ENCODE measurements at places on chromosomes 5 and 9. TPM values are rescaled to one million over a fixed set of nuclear protein-coding genes. Genes with fewer than 3 reads are reported as not detected.

The TMEM215 gene
- polyA plus RNA-seq: 0.05 TPM

DNA sequence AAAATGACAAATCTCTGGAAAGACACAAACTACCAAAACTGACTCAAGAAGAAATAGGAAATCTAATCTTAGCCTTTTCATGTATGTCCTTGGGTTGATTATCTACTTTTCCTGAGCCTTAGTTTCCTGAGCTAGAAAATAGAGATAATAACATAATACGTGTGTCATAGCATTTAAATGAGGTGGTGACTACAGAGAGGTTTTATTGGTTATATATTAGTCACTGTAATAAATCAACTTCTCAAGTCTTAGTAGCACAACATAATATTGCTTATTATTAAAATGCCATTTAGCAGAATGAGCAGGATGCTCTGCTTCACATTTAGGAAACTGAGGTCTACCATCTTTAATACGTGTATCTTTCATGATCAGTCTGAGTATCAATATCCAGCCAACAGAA is 7.1 kb upstream of the PJA2 start:
- no peak for DNase-seq

DNA sequence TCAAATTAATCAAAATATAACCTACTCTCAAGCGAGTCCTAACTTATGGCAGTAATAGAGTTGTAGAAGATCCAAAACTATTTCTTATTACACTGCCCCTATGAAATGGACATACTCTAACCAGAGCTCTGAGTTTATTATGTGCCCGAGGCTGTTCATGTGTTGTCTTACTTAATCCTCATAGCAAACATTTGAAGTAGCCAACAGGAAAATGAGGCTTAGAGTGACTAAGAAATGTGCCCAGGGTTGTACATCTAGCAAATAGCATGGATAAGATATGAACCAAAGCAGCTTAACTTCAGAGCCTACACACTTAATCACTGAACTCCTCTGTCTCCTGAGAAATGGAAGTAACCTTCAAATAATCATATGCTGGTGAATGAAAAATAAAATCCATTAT is 1551.7 kb downstream of the MAT2B start:
- DNase-seq: no peak

DNA sequence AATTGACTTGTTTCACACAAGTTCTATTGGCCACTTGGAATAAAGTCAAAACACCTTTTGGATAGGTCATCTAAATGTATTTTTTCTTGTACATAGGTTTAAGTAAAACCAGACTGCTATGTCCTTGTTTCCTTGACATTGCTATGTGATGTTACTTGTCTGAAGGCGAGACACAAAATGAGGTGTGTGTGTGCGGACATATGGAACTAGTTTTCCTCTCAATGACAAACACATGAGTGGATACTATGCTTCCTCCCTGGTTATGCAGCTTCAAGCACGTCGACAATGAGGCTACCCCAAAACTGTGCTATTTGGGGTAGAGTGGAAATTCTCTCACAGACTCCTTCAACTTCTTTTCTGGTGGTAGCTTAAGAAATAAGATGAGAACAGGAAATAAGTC is 276.8 kb downstream of the GAS1 start:
- no peak for DNase-seq

DNA sequence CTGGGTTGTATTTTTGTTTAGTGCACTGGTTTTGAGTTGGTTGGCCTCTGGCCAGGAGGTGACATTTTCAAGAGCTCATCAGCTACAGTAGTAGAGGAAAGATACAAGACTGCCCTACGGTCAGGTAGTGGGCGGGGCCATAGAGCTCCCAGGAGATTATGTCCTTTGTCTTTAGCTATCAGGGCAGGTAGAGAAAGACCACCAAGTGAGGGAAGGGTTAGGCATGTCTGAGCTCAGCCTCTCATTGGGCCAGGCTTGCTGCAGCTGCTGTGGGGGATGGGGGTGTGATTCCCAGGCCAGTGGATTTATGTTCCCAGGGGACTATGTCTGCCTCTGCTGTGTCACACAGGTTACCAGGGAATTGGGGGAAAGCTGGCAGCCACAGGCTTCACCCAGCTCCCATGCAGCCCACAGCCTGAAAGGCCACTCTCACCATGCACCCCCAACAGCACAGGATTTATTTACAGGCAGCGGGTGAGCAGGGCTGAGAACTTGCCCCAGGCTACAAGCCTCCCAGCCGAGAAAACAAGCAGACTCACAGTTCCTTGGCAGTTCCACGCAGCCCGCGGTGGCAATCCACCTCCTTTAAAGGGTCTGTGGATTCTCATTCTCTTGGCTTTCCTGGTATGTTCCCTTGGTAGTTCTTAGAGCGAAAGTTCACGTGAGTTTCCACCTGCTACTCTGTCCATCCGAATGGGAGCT is 37.5 kb upstream of the BOD1 start:
- no peak for DNase-seq

- DNase-seq: no peak
Measured at GRCh38 chr5:151139015-151139414, 18.6 kb downstream of the ANXA6 start.

- DNase-seq: no peak
Measured at GRCh38 chr5:143605403-143606005, 202.0 kb upstream of the NR3C1 start.

DNA sequence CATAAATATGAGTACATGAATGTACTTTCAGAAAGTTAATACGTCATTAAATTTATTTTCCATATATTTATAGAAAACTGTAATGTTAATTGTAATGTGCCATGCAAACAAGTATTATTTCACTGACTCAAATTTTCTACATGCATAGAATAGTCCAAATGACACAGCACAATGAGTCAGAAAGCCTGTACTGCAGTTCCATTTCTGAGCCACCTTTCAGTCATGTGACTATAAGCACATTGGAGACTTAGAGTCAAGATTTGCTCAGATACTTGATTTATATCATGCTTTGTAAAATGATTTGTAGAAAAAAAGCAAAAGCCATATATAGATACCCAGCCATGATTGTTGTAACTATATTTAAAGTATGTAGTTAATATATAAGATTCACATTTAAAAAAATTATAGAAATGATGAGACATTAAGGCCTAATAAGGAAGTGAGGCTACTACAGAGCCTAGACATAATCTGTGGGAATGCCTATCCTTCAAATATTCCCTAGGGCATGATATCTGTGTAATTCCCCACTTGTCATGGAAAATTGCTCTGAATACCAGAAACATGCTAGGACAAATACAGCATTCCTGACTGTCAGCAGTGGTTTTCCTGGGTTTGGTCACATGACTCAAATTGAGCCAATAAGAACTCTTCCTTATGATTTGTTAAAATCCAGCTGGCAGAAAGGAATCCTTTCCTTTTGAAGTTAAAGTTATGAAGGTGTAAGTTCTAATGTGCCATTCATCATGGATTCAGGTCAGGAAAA is 50.0 kb downstream of the PTPRD start:
- no peak for DNase-seq

DNA sequence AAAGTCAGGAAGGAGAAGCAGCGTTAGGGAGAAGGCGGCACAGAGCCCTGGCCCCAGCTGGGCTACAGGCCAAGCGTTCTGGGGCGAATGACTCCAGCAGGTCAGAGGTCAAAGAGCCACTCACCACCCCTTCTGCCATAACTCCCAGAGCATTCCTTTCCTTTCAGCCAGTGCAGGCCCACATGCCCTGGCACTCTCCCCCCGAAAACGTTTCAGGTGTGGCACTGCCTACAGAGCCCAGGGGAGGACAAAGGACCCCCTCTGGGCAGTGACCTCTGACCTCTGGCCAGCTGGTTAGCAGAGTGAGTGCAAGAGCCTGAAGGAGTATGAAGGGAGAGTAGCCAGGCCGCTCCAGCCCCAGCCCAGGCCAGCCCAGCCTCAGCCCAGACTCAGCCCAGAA is 4.9 kb downstream of the ABCA2 start:
- DNase-seq: no peak
